ENCODE measurements at places on chromosomes 3 and 15.

GRCh38 chr3:191382661-191383060, 52.3 kb upstream of the UTS2B start:
- DNase-seq = no peak

DNA sequence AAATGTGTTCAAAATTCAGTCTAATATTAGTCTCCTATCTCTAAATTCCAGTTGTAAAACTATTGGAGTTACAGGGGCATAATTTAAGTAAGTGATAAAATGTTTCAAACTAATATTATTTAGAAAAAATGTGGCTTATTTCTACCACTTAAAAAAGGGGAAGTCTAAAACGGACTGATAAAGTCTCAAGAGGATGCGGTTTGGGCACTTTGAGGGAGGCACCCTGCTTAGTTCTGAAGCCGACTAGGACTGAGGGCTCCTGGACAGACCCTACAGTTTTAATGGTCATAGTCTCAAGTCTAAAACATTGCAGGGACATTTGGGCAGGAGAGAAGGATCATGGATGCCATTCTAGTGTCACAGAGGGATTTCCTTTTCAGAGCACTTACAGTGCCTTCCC, 566.3 kb downstream of the NR2F2 start:
- DNase-seq = no peak

DNA sequence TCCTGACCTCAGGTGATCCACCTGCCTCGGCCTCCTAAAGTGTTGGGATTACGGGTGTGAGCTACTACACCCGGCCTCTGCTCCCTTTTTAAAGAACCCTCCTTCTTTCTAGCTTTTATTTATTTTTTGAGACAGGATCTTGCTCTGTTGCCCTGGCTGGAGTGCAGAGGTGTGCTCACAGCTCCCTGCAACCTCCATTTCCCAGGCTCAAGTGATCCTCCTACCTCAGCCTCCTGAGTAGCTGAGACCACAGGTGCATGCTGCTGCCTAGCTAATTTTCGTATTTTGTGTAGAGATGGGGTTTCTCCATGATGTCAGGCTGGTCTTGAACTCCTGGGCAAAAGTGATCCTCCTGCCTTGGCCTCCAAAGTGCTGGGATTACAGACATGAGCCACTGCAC, 34.5 kb downstream of the TKT start:
- DNase-seq = no peak

DNA sequence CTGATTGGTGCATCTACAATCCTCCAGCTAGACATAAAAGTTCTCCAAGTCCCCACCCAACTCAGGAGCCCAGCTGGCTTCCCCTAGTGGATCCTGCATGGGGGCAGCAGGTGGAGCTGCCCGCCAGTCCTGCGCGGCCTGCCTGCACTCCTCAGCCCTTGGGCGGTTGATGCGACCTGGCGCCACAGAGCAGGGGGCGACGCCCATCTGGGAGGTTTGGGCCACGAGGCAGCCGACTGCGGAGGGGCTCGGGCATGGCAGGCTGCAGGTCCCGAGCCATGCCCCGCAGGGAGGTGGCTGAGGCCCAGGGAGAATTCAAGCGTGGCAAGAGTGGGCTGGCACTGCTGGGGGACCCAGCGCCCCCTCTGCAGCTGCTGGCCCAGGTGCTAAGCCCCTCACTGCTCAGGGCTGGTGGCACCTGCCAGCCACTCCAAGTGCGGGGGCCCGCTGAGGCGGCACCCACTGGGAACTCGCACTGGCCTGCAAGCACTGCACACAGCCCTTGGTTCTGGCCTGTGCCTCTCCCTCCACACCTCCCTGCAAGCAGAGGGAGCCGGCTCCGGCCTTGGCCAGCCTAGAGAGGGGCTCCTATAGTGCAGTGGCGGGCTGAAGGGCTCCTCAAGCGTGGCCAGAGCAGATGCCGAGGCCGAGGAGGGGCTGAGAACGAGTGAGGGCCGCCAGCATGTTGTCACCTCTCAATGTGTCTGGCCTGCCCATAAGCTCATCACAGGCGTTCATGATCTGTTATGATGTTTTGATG, 30.1 kb downstream of the COL6A6 start:
- DNase-seq = no peak

- DNase-seq = no peak
These were observed 187.9 kb downstream of the GHSR start for GRCh38 chr3:172260381-172260780.

GRCh38 chr3:15637131-15637951, 35.8 kb downstream of the BTD start:
- DNase-seq = no peak

- no peak for DNase-seq
These were observed 272.5 kb downstream of the TBC1D5 start for GRCh38 chr3:17469954-17470353.

DNA sequence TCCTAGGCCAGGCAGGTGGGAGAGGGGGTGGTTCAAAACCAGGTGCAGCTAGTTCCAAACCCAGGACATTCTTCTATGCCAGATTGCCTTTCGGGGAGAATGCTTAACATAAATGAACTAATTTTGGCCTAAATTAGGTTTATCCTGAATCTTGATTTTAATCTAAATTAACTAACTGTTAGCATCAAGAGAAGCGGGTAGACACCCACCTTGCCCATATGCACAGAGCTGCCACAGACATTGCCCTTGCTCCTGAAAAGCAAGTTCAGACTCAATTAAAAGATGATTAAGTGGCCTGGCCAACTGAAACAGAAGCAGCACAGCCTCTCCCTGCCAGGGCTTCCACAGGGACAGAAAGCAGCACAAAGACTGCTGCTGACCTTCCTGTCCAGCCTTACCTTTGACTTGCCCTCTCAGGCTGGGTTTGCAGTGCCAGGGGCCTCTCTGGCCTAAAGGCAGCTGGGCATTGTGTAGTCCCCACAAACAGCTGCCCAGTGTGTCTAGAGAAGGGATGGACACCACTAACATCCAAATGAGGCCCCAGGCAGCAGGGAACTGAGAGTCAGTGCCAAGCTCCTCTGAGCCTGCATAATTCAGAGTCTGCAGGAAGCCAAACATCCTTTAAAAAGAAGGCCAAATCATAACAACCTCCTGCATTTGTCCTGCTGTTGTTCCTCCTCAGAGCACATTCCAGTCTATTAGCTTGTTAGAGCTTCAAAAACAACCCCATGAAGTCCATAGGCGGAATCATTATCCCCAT, 15.4 kb upstream of the OXTR start:
- no peak for DNase-seq

- no peak for DNase-seq
These were observed 753 bp downstream of the INAFM2 start for GRCh38 chr15:40323953-40324937.

DNA sequence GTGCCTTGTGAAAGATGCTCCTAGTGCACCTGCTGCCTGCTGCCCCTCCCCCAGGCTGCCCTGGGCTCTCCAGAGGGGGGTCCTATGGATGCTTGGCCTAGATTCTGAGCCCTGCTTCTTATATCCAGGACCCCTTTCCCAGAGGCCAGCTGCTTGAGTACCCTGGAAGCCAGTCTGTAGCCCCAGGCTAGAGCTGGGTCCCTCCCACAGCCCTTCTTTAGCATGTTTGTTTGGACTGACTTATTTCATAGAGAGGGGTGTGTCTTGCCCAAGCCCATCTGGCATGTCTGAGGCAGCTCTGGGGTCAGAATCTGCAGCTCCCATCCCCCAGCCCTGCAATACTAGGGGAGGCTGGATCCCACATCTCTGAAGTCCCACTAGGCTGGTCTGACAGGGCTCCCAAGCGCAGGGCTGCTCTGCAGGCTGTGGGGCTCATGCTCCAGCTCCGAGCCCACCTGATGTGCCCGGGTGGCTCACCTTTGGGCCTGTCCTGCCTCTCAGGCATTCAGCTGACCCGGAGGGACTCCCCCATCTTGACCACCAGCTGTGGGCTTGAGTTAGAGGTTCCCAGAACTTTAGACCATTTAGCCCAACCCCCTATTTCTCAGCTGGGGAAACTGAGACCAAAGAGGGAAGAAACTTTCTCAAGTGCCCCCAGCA, 3.1 kb downstream of the CHRNB4 start:
- no peak for DNase-seq

DNA sequence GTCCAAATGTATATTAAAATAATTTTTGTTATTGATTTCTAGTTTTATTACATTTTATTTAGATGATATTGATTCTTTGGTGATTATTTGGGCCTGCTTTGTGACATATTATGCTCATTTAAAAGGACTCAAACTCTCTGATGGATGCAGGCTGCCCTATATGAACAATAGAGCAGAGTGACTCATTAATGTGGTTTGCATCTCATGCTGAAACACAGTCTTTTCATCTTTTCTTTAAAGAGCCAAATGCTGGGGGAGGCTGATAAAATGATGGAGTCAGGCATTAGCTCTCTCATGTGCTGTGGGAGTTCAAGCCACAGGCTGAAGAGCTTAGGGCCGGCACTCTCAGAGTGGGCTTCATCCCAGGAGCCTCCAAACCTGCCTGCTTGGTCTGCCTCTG, 7.2 kb downstream of the PLA1A start:
- no peak for DNase-seq

- DNase-seq = no peak
These were observed 122.4 kb downstream of the THSD4 start for GRCh38 chr15:71237456-71238188.

GRCh38 chr15:101488300-101489164, 975 bp downstream of the PCSK6 start:
- peak; percentile 80 for DNase-seq

DNA sequence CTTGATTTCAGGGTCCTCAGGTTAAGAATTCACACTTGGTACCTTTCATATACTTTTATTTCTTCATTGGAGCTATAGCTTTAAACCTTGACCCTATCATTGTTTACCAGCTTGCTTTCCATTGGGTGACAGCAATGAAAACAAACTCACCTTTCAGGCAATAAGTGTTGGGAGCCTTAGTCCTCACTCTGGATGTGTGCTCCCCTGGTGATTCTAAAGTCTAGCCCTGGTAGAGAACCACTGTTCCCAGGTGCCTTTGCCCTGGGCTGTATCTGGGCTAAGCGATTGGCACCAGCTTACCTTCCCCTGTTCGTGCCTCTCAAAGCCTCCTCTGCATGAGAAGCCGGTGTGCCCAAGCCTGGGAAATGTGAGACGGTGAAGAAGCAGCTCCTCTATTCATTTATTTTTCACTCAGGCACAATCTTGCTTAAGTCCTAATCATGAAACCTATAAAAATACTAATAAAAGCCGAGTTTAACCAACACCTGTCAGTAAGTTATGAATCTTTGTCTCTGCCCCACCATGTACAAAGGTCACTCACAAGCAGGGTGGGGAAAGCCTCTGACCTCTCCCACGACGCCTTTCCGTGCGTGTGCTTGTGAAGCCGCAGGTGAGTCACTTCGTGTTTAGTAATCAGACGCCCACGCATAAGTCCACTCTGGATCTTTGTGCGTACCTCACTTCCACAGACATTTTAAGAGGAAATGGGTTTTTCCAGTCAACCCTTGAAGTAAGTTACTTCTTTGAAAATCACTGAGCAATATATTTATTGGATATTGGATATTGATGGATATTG, 12.8 kb upstream of the ARRDC4 start:
- no peak for DNase-seq

GRCh38 chr3:27209617-27210264, 159.4 kb downstream of the NEK10 start:
- no peak for DNase-seq

DNA sequence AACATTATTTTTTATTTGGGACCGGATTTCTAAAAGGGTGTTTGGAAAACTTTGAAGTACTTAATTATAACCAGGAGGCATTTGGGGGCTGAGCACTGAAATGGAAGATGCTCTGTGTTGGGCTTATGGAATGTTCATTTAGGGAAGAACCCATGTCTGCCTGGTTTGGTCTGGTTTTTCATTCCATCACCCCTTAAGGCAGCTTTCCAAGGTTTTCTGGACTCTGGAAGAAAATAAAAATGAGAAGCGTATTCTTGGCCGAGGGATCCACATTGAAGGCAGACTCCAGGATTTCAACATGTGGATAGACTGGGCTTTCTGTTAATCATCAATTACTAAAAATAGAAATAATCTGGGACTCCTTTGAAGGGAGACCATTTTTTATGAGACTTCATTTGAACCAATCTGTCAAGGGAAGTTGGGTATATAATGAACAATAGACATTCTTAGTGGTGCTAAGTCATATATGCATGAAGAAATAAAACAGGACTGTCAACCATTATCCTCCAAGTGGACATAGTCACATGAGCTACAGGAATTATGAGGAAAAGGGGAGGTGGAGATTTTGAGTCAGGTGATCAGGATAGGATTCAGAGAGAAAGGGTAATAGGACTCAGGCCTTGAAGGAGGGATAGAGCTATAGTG, 270.5 kb upstream of the ADAMTS9 start:
- no peak for DNase-seq

DNA sequence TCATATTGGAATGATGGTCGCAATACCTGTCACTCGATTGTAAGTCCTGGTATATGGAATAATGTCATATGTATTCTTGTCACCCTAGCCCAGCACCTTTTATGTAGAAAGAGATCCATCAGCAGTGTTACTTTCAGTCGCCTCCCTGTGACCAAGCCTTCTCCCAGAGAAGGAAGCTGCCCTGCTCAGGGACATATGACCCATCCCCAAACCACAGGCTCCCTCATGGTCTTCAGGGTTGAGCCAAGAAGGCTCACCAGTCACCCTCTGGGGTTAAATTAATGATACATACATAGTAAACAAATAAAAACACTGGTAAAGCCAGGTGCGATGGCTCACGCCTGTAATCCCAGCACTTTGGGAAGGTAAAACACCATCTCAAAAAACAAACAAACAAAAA, 4.6 kb upstream of the MFGE8 start:
- DNase-seq = no peak

DNA sequence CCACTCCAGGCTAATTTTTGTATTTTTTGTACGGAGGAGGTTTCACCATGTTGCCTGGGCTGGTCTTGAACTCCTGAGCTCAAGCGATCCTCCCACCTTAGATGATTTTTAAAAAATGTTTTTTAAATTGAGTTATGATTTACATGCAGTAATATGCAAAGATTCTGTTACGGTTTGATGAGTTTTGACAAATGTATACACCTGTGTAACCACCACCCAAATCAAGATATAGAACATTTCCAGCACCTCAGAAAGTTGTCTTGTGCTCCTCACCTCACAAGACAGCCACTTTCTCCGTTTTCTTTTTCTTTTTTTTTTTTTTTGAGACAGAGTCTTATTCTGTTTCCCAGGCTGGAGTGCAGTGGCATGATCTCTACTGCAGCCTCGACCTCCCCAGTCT, 4.8 kb downstream of the SLC6A6 start:
- no peak for DNase-seq

DNA sequence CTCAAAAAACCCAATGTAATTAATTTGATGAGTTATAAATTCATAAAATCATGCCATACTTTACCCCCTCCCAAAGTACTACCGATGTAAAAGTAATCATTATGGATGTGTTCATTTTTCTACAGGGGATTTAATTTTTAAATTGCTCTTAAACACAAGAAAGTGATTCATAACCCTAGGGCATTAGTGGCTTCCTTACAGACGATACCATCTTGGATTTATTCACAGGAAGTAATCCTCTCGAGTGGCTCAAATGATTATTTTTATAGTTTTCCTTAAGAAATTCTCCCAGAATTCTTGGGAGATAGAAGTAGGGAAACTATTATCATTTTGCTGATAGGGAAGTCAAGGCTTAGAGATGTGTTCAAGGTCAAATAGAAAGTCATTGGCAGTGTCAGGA, 80.9 kb downstream of the PEX5L start:
- no peak for DNase-seq
